Hindlimb muscle (tissue), 1 donor: ENCODE measurements at places on chromosomes 4 and X. TPM values are rescaled to one million over a fixed set of nuclear protein-coding genes. Genes with fewer than 3 reads are reported as not detected.

GRCh38 chrX:46257451-46257879, 287.8 kb downstream of the ZNF674 start:
- DNase-seq, result no peak

DNA sequence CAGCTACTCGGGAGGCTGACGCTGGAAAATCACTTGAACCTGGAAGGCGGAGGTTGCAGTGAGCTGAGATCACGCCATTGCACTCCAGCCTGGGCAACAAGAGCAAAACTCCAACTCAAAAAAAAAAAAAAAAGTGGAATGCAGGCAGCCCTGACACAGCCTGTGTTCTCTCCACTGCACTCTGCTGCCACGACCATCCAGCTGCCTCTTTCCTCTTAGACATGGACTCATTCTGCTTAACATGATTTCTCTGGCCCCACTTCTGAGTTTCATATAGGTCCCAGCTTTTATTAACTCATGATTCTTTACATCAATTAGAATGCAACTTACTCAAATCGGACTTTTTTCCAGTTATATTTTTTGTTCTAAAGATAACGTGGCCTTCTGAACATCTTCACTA, 29.6 kb downstream of the SLC10A6 start:
- no peak for DNase-seq

DNA sequence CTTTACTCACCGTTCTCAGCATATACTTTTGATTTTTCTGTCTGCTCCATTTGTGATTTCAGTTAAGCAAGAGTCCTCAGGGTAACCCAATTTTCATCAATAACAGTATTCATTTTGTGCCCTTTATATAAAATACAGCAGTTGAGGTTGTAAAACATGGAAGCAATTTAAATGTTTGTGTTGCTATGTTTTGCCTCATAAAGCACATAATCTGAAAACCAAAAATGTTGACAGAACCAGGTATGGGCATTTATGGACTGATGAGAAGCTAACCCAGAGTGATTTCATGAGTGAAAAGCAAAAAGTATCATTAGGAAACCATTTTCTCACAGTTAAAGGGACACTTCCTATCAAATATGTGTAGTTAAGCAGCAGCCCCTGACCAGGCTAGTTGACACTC, at the start of gene ASIC5:
ASIC5 (minus strand) TSS at position 101 of the 400 bp plus-strand sequence; CDS start at position 50, 51 bp downstream.
- no peak for DNase-seq

- DNase-seq, result no peak
These were observed 11.3 kb upstream of the YTHDC1 start for GRCh38 chr4:68361146-68361589.

DNA sequence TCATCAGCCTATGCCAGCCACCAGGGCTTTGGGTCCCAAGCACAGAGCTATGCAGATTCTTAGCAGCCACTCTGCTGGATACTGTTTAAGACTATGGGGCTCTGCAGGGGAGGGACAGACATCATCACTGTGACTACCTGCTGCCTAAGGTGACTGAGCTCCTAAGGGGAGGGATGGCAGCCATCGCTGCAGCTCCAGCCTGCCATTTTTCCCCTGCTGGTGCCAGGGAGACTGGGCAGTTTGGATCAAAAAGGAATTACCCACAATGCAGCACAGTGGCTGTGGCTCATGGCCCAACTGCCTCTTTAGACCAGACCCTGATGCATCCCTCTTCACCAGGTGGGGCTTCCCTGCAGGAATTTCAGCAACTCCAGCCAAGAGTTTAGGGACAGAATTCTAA, 28.6 kb upstream of the INPP4B start:
- no peak for DNase-seq

DNA sequence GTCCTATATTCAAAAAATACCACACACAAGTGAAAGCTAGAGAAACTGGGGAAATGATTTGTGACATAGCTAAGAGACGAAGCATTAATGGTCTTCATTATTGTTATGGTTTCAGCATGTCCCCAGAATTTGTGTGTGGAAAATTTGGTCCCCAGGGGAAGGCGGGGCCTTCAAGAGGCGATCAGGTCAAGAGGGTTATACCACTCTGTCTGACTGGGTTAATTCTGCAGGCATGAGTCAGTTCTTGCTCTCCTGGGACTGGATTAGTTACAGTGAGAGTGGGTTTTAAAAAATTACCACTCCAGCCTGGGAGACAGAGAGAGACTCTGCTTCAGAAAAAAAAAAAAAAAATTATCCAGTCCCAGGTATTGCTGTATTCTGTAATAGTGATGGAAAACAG, 2.1 kb upstream of the MTNR1A start:
- DNase-seq, result no peak

DNA sequence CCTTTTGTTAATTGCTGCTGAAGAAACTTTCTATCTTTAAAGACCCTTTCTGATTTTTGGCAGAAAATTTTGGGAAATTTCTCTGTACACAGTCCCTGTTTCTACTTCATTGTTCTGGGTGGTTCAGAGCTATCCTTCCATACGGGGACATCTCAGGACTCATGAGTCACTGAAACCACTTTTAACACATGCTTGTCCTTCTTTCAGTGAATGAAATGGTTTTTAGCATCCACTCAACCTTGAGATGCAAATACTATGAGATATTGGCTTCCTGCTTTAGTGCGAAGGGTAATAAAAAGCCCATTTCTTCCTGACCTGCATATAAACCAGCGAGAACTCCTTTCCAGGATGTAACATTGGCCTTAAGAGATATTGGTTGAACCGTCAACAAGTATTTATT, 158.0 kb downstream of the REPS2 start:
- DNase-seq, result no peak

GRCh38 chrX:149511081-149511480, 6.0 kb upstream of the IDS start:
- DNase-seq, result no peak

- no peak for DNase-seq
These were observed 46.5 kb upstream of the RAB9B start for GRCh38 chrX:103878466-103879122.

DNA sequence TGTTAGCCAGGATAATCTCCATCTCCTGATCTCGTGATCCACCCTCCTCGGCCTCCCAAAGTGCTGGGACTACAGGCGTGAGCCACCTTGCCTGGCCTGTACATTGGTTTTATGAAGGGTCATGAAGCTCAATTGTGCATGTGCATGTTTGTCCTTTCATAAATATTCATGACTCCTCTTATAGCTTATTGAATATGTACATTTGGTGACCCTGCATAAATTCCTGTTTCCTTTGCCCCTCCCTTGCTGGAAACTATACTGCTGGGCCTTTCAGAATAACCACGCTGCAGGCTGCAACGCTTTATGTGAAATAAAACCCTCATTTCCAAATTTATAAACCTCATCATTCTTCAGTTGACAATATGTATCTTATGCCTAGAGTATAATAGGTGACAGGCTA, 978.0 kb upstream of the LCORL start:
- DNase-seq, result no peak

GRCh38 chr4:11469650-11470437, 41.1 kb upstream of the HS3ST1 start:
- no peak for DNase-seq

- DNase-seq, result no peak
These were observed 197.7 kb downstream of the TRIML1 start for GRCh38 chr4:188336891-188337290.

GRCh38 chr4:76957004-76957738, 7.6 kb downstream of the SEPTIN11 start:
- no peak for DNase-seq

GRCh38 chrX:69096963-69097362, 68.3 kb downstream of the PJA1 start:
- no peak for DNase-seq

MGAT4D gene
- polyA plus RNA-seq, result not detected

SPANXN5 gene
- polyA plus RNA-seq, result not detected

CTAG2 gene
- polyA plus RNA-seq, result not detected

DCHS2 gene
- polyA plus RNA-seq, result 3.0 TPM

RASL11B gene
- polyA plus RNA-seq, result 12.1 TPM

AP1S2 gene
- 40.4 TPM for polyA plus RNA-seq

HERC5 gene
- polyA plus RNA-seq, result 2.3 TPM

RBM47 gene
- polyA plus RNA-seq, result 2.4 TPM

CNKSR2 gene
- polyA plus RNA-seq, result 1.9 TPM

PRDM8 gene
- 17.1 TPM for polyA plus RNA-seq

NOX1 gene
- polyA plus RNA-seq, result 0.25 TPM

ITIH6 gene
- 0.80 TPM for polyA plus RNA-seq
